ENCODE measurements at places on chromosomes 11 and 22.

DNA sequence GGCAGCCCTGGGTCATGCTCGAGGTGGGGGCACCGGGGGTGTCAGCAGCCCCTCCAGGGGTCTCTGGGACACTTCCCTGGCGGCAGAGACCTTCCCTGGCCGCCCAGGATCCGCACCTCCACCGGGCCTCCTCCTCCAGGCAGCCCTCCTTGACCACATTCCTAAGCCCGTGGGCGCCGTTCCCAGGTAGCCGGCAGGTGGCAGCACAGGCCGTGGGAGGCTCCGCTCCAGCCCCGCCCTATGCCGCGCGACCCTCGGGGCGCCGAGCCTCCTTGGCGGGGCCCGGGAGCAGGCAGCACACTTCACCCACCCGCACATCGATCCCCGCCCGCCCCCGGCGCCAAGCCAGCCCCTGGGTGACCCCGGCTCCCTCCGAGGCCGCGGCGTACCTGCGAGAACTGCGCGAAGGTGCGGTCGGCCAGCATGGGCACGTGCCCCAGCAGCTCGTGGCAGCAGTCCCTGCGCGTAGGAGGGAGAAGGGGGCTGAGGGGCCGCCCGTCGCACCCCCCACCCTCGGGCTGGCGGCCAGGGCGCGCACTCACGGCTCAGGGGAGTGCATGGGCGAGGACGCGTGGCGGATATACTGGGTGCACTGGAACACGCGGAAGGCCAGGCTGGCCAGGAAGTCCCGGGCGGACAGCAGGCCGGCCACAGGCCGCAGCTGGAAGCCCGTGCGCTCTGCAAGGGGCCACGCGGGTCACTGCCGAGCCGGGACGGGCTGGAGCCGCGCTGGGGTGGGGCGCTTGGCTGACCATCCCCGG lies 5.3 kb upstream of the INS start:
- peak; percentile 57 for DNase-seq

GRCh38 chr11:88544656-88545280 lies 207.2 kb upstream of the CTSC start:
- no peak for DNase-seq

DNA sequence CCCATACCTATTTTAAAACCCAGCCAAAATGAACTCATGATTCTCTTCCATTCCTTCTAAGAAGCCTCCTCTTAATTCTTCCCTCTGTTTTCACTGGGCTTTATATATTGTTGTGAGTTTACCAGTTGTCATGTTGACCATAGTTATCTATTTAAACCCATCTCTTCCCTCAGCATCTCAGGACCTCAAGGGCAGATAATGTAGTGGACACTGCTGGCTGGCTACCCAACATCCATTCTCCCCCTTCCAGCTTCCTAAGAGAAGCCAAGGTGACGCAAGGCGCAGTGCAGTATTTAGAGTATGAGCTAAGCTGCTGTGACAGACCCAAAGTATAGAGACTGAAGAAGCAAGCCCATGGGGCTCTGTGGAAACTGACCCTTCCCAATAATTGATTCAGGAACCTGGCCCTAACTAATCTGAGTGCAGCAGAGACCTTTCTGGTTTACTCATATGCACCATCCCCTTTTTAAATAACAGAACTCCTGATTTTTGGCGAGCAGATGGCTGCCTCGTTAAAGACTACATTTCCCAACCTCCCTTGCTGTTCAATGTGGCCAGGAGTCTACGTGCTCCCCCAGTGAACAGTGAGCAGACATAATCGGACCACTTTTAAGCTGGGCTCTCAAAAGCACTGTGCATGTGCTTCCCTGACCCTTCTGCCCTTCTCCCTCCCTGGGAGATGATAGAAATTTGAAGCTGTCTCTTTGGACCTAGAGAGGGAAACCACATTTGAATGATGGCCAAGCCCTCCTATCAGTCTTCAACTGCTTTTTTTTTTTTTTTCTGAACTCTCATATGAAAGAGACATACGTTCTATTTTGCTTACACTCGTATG lies 28.1 kb upstream of the CREB3L1 start:
- DNase-seq: no peak

DNA sequence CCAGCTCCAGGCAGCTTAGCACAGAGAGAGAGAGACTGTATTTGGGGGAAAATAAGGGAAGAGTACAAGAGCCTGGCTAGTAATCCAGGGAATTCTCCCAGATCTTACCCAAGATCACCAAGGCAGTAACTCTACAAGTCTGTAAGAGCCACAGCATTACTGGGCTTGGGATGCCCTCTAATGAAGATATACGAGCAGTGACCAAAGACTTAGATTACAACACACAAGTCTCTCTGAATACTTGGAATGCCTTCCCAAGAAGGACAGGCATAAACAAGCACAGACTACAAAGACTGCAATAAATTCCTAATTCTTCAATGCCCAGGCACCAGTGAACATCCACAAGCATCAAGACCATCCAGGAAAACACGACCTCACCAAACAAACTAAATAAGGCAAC lies 17.7 kb downstream of the DNAJC24 start:
- no peak for DNase-seq

DNA sequence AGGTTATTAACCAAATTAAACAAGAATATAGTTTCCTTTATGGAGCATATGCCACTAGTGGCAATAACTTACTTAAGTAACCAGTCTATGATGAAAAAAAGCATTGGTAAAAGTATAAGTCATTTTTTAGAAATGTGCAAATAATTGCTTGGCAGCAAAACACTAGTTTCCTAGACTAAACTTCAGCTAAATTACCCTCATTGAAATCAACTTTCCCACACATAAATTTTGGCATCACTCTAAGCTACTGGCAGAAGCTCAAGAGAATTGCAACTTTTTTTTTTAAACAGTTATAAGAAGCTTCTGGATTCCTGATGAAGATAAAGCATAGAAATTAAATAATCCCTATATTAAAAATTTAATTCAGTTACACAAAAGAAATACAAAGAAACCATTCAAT lies 12.5 kb downstream of the CCDC34 start:
- DNase-seq: no peak

Measured in stimulated activated CD4-positive, alpha-beta T cell treated with anti-CD3 and anti-CD28 coated beads, Interleukin-2, amount 100 ng/mL, for 24 hours (primary cell).